ENCODE measurements at places on chromosomes 3 and 15.

DNA sequence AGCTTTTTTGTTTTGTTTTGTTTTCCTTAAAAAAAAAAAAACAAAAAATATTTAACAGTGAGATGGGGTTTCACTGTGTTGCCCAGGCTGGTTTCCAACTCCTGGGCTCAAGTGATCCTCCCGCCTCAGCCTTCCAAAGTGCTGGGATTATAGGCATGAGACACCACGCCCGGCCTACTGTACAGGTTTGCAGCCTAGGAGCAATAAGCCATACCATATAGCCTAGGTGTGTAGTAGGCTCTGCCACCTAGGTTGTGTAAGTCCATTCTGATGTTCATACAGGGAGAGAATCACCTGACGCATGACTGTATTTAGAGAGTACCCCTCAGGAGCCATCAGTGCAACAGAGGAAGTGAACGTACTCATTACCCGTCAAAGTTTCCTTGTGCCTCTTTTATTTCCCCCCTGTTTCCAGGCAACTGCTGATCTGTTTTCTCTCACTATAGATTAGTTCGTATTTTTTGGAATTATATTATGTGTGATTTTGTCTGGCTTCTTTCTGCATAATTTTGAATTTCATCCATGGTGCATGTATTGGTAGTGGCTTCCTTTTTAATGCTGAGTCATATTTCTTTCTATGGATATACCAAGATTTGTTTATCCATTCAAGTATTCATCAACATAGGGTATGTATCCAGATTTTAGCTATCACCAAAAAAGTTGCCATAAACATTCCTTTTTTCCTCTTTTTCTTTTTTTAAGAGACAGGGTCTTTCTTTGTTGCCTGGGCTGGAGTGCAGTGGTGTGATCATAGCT, 9.9 kb downstream of the ACAD9 start:
- no peak for DNase-seq

- no peak for DNase-seq
These were observed 56.7 kb upstream of the CNTN4 start for GRCh38 chr3:2041931-2042330.

DNA sequence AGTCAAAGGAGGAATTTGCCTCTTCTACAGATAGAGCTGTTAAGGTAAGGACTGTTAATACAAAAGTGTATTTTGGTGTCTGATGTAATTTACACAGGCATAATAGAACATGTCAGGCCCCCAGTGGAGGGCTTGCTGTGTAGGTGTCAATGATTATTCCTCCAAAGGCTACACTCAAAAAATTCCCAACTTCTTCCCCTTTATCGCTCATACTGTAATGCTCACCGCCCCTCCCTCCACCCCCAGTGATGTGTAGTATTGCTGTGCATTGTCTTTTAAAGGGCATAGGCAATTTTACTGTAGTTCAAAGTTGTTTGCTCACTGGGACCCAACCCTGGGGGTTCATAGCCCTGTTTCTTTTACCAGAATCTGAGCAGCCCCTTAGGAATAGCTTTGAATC, 32.2 kb downstream of the NSUN3 start:
- DNase-seq, result no peak

- DNase-seq, result no peak
These were observed at the start of gene TNFAIP8L3 for GRCh38 chr15:51094606-51095569. TNFAIP8L3 (minus strand) TSS chr15:51094906; CDS start chr15:51094595, 311 bp downstream.

GRCh38 chr3:162112719-162113118, 616.1 kb downstream of the OTOL1 start:
- no peak for DNase-seq

DNA sequence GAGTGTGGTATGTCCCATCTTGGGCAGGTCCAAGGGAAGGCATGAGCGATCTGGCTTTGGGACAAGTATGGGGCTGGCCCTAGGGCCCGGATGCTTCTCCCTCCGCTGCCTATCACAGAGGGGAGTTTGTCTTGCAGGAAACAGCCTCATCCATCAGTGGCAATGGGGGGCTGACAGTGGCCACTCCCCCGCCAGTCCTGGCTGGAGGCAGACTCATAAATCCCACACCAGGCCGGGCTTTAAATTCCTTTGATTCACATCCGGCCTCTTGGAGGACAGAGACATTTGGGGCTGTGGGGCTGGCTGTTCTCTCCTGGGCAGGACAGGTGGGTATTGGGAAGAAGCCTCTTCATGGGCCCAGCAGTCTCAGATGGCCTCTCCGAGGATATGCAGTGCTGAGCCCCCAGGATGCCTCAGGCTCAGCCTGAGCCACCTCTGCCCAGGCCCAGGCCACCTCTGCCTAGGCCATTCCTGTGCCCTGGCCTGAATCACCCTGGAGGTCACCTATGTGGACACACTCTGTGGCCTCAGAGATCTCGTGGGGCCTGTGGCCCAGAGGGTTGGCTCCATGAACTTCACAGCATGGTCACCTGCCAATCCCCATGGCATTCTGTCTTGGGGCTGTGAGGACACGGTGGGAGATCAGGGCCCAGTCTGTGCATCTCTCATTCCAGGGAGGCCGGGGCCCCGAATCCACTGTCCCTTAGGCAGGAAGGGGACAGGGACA, 84.2 kb upstream of the GOLGA6L4 start:
- peak; percentile 55 for DNase-seq

GRCh38 chr15:74387621-74388362, 20.3 kb upstream of the CYP11A1 start:
- DNase-seq, result no peak

GRCh38 chr3:50068134-50068533, 20.6 kb upstream of the RBM5 start:
- DNase-seq, result peak; percentile 50

- DNase-seq, result no peak
These were observed 230.8 kb upstream of the STAC start for GRCh38 chr3:36149447-36149865.

DNA sequence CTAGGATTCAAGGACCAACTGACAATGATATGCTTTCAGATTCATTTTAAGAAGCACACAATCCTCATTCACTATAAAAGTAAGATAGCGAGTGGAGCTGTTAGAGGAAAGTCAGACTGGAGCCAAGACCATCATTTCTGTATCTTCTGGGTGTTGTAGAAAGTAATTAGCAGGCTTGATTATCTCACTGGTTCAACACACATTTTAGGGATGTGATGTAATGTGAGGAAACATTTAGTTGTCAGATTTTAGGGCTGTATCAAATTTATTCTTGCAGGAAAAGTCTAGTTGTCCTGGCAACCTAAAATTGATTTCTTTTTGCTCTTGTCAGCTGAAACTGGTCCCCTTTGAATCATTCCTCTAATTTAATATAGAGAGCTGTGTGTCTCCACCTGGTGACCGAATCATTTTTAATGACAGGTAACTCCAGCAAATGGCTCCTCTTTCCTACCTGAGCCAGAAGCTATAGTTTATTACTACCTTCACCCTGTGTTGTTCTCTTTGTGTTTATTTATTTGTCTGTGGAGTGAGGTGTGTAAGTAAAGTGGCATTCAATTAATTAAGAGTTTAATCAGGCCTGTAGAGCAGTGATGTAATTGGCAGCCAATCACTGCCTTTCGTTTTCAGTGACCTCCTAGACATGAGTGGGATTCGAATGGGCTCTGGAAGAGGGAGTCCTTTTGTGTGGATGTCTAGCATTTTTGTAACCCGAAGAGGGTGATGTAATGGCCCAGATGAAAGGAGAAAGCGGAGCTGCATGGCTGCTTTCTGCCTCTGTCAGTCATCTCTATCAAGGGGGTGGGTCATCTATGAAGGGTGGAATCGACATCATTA, 125.8 kb downstream of the LPP start:
- DNase-seq, result peak; percentile 69

- DNase-seq, result no peak
These were observed 505.3 kb upstream of the PPP2R3A start for GRCh38 chr3:135460273-135460672.

DNA sequence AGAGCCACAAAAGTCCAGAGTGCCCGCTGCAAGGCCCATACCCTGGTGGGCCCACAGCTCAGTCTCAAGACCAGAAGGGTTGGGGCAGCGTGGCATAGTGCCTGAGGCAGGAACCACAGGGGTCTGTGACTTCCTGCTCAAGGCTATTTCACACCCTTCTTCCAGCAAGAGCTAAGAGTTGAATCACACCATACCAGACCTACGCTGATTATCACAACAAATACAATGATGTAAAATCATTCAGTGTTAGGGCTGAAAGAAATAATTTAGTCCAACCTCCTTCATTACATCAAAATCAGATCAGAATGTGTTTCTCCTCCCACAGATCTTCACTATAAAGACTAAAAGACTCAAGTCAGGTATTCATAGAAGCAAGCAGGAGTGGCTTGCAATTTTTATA, 27.8 kb upstream of the ST8SIA2 start:
- DNase-seq, result no peak

DNA sequence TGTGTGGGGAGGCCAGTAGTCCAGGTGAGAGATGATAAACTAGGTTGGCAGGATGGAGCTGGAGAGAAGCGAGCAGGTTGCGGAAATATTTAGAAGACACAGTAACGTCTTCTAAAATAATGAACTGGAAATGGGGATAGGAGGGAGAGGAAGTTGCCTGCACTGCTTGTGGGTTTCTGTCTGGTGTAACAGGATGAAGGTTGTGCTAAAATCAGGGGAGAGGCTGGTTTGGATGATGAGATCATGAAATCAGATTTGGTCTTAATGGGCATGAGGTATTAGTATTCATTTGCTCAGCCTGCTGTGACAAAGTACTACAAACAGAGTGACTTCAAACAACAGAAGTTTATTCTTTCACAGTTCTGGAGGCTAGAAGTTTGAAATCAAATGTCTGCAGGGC, 32.1 kb upstream of the TNFAIP8L3 start:
- no peak for DNase-seq
